Activated CD4-positive, alpha-beta T cell treated with anti-CD3 and anti-CD28 coated beads for 36 hours (primary cell): ENCODE measurements at places on chromosomes 11 and 22.
A peak's percentile ranks its signal among the peaks of the same experiment; 100 is the strongest.

DNA sequence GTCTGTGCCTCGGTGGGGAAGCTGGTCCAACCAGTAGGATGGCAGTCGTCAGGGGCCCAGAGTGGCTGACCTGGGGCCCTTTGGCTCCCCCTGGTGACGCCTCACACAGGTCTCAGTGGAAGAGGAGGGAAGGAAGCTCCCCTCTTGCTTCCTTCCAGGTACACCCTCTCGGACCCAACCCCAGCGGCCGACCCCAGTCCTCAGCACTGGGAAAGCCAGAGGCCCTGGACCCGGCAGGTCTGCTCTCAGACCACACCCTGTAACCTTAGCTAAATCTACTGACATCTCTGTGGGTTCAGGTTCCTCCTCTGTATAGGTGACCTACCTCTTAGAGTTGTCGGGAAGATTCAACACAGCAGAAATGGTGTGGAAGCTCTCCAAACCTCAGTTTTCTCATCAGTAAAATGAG, 3.4 kb upstream of the SCUBE1 start:
- DNase-seq: peak; percentile 81

- no peak for DNase-seq
Measured at GRCh38 chr11:19352771-19353160, 112.0 kb upstream of the E2F8 start.

GRCh38 chr11:68328374-68329091, 16.1 kb downstream of the LRP5 start:
- DNase-seq: peak; percentile 28

DNA sequence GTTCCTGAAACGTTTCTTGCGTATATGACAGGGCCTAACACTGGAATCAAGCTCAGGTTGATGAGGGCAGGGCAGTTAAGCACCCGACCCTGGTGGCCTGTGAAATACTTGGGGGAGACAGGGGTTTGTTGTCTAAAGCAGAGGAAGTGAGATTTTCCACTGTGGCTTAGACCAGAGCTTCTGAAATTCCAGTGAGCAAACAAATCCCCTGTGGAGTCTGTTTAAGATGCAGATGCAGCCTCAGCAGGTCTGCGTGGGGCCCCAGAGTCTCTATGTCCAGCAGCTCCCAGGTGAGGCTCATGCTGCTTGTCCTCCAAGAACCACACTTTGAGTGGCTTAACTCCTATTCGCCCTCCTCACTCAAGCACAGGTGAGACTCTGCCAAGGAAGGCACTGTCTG, 39.1 kb upstream of the PRAME start:
- no peak for DNase-seq

DNA sequence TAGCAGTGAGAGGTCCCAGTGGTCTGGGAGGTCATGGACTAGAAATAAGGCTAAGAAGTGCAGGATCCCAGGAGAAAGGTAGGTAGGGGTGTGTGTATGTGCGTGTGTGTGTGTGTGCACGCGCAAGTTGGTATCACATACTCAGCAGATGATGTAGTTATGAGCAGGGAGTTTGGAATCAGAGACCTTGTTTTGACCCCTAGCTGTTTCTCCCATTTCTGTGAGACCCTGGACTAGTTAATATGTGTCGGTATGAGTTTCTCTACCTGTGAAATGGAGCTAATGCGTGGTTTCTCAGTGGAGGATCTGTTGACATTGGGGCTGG, 1.3 kb downstream of the SERPING1 start:
- no peak for DNase-seq

GRCh38 chr11:128421577-128422330, 165.6 kb downstream of the ETS1 start:
- DNase-seq: peak; percentile 42

- no peak for DNase-seq
Measured at GRCh38 chr11:6570691-6571427, 32.6 kb downstream of the RRP8 start.

DNA sequence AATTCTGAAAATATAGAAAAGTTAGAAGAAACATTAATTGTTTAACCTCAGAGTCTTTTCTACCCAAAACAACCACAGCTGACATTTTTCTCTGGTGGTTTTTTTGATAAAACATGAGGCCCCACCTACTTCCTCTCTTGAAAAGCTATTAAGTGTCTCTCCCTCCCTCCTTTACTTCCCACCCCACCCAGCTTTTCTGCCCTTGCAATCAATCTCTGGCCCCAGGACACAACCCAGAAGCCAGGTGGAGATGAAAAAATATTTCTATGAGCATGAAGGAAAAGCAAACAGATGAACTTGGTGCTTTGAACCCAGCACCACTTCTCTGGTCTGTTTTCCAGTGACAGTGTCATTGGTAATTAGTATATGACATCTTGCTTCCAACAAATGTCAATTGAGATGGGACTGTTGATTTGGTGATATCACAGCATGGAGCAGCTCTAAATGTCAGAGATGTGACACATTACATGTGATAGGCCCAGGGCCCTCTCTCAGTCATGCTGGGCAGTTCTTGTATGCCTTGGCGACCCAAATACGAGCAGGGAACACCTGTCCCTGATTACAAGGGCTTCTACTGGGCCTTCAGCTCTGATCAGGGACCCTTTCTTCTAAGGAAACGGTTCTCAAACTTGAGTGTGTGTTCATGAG, 23.9 kb upstream of the TMPRSS13 start:
- DNase-seq: peak; percentile 51

DNA sequence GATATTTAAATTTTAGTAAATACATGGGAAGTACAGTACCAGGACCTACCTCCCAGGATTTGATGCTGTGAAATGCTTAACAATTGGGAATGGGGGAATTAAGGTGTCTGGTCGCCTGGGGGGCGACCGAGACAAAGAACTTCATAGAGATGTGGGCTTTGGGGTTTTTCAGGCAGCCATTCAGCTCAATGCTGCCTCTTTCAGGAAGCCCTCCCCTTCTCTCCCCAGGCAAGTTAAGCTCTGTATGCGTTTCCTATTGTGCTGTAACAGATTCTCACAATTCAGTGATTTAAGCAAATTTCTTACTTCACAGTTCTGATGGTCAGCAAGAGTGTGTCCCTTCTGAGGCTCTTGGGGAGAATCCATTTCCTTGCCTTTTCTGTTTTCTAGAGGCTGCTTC, 53.8 kb downstream of the KIAA1671 start:
- no peak for DNase-seq

DNA sequence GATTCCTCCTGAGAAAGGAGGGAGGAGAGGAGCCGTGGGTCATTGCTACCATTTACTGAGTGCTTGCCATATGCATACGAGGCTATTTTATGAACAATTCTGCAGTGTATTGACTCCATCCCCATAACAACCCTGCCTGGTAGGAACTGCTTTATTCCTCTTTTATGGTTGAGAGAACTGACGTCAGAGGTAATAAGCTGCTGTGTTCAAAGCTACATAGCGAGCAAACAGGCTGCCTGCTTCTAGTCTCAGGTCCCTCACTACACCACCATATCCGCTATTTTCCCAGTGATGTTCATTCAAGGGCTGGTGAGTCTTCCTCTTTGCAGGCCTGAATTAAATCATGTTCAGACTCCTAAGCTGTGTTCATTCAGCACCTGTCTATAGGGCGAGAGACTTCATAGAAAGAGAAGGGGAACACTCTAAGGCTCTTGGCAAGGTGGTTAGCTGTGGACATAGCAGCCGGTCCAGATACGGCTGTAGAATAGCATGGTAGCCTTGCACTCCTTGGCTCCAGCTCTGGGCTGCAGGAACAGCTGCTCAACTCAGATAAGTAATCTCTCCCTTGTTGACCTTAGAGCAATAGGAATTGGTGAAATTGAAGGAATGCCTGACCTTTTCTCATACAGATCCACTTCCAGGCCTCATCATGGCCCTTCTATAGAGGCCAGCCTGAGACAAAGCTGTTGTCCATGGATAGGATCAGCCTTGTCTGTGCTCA, 82.6 kb downstream of the MICAL2 start:
- DNase-seq: no peak

GRCh38 chr22:24156141-24156912, 25.0 kb upstream of the SUSD2 start:
- peak; percentile 85 for DNase-seq

DNA sequence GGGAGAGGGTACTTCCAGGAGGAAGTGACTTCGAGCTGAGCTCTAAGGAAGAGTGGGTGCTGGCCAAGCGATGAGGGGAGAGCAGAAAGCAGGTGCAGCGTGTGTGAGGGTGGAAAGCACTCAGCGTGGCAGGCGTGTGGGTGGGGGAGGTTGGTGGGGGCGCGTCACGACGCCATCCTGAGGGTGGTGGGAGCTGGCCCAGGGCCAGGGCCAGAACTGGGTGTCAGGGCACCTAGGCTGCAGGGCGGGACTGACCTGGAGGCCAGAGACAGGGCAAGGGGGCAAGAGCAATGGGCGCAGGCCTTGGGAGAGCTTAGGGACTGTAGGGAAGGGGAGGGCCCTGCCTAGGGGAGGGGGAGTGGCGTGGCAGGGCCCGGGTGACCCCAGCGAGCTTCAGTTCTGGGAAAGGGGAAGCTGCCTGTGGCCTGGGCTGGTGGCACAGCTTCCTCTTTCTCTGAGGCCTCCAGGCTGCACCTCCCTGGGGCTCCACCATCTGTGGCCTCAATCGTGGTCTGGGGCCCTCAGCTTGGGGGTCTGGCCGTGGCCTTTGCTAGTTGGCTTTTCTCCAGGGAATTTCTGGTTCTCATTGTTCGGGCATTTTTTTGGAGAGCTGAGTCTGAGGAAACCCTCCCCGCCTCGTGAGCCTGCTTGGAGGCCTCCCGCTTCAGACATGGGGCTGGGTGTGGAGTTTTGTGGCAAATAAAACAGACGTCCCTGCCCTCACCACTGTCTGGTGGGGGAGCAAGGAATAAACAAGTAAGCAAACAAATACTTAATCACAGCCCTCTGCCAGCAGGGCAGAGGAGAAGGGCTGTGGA, 8.9 kb downstream of the RELT start:
- DNase-seq: peak; percentile 56

DNA sequence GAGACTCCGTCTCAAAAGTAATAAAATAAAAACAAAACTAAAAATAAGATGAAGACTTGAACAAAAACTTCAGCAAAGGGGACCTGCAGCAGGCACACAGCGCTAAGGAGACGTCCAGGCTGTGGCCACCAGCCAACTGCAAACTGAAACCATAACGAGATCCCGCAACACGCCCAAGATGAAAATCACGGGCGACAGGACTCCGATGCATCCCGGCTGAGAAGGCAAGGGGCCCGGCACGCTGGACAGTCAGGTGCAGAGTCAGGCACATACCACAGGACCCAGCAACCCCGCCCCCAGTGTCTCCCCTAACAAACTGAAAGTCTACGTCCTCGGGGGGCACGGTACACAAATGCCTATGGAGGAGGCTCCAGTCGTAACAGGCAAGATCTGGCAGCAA, 9.2 kb downstream of the HRAS start:
- DNase-seq: no peak

- no peak for DNase-seq
Measured at GRCh38 chr22:36336246-36337182, 51.3 kb downstream of the MYH9 start.

DNA sequence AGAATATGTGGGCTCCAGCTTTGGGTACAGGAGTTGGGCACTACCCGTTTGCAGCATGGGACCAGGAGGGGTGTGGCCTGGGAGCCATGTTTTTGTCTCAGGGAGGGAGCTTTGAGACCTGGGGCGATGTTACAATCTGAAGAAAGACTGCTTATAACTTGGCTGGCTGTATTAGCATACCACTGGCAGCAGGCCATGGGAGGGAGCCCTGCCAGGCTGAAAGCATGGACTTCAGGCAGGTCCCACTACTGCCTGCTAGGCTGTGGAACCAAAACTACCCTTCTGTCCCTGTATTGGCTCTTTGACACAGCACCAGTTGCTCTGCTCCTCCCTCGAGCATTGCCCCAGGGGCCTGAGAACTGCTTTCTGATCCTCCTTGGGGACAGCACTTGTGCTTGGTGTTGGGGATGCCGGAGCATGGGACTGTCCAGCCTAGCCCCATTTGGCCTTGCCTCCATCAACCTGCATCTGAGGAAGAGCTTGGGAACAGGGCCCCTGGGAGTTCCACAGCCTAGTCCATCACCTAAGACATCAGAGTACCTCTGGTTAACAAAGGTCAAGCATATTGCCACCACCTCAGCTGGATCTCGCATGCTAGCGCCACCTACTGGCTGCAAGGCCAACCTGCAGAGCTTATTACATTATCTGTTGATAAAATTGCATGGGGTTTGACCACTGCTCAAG, 217.4 kb downstream of the SBF2 start:
- DNase-seq: peak; percentile 58

DNA sequence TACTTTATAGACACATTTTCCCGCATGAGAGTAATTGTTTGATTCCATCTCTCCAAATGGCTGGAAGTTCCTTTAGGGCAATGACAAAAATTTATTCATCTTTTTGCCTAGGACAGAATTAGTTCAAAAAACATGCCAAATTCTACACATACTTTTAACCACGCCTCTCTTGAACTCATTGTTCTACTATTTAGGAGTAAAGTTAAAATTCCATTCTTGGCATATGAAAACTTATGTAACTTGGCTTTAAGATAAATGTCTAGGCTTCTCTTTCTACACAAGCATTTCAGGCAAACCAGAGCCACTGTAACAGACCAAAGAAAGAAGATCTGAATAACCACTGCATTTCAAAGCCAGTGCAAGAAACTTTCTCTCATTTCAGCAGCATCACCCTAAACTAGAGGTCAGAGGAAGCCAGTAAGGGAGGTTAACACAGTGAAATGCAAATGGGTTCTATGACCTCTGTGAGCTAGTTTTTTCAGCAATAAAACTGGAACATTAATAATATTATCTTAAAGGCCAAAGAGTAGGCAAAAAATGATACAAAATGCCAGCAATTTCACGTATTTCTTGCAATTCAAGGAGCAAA, 73.0 kb downstream of the RSF1 start:
- no peak for DNase-seq

- DNase-seq: no peak
Measured at GRCh38 chr11:104343578-104343977, 179.6 kb upstream of the PDGFD start.

DNA sequence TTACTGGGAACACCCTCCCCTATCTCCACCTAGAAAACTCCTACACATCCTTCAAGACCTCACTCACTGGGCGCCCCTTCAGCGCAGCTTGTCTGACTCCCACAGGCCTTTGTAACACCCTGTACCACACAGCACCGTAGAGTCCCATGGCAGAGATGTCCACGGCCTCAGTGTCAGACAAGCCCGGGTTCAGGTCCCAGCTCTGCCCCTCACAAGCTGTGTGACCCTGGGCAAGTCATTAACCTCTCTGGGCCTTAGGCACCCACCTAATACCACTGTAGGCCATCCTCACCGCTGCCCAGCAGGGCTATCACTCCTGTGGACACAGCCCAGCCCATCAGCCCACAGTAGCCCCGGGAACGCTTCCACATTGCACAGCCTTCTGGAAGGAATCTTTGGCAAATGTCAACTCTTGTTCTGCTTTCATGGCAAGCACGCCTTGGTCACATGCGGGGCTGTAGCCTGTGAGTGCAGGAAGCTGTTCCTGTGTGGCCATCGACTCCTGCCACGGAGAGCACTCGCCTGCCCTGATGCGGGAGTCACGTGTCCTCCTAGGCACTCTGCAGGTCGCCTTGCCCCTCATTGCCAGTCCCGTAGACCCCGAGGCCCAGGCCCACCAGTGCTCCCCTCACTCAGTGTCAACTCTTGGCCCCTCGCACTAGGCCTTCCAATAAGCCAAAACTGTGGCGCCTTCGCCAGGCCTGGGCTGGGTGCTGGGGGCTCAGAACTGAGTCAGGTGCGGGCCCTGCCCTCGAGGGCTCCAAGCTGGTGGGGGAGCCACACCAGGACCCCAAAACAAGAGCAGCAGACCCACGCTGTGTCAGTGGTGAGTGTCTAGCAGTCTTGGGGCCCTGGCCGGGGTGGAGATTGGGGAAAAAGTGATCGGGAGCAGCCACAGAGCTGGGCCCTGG, 32.9 kb upstream of the RFPL3 start:
- no peak for DNase-seq
